ENCODE measurements at places on chromosomes 6 and 20. TPM values are rescaled to one million over a fixed set of nuclear protein-coding genes. Genes with fewer than 3 reads are reported as not detected.
A peak's percentile ranks its signal among the peaks of the same experiment; 100 is the strongest.

The HLA-DOA gene
- not detected for total RNA-seq

The LHFPL5 gene
- total RNA-seq, result 1.7 TPM

The OR2B6 gene
- 1.5 TPM for total RNA-seq

The TAAR6 gene
- total RNA-seq, result not detected

The ELOVL2 gene
- 0.41 TPM for total RNA-seq

The SLC26A8 gene
- not detected for total RNA-seq

The ARMC12 gene
- 0.57 TPM for total RNA-seq

The ENPP4 gene
- 6.2 TPM for total RNA-seq

The HTR1E gene
- not detected for total RNA-seq

The BANF2 gene
- not detected for total RNA-seq

The BCKDHB gene
- 29.7 TPM for total RNA-seq

The MCM8 gene
- 22.4 TPM for total RNA-seq

The NDUFAF4 gene
- 32.1 TPM for total RNA-seq

The PRL gene
- not detected for total RNA-seq

The MATN4 gene
- total RNA-seq, result 0.33 TPM

The KHDC1L gene
- not detected for total RNA-seq

The SEL1L2 gene
- not detected for total RNA-seq

The GPX6 gene
- not detected for total RNA-seq

GRCh38 chr6:33995309-33996119, 150.4 kb downstream of the GRM4 start:
- DNase-seq, result no peak

DNA sequence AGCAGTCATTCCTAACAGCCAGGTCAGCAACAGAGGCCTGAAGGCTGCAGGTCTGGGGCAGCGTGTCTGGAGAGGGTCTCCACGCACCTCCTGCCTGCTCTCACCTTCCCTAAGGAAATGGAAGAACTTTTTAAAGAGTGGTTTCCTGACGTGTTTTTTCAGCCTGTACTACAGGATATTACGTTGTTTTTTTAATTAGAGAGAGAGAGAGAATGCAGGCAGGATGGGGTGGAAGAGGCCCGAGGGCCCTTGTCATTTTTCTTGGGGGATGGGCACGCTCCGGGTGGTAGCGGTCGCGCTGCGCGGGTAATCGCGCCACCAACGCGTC, 2.1 kb downstream of the DLL1 start:
- no peak for DNase-seq

DNA sequence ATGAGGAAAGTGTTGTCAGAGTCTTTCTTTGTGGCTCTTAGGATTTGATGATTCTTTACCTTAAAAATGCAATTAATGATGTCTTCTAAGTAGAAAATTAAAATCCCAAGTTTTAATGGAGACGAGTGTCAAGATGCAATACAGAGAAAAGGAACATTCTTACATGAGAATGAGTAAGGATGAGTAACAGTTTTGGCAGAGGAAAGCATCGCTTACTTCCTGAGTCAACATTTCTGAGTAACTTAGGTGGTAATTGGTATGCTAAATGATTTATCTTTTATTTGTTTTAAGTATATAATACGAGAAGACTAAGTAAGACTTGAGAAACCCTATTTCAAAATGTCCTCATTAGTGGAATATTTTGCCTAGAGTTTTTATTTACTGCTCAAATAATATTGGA, 101.3 kb downstream of the RTN4IP1 start:
- DNase-seq, result no peak

DNA sequence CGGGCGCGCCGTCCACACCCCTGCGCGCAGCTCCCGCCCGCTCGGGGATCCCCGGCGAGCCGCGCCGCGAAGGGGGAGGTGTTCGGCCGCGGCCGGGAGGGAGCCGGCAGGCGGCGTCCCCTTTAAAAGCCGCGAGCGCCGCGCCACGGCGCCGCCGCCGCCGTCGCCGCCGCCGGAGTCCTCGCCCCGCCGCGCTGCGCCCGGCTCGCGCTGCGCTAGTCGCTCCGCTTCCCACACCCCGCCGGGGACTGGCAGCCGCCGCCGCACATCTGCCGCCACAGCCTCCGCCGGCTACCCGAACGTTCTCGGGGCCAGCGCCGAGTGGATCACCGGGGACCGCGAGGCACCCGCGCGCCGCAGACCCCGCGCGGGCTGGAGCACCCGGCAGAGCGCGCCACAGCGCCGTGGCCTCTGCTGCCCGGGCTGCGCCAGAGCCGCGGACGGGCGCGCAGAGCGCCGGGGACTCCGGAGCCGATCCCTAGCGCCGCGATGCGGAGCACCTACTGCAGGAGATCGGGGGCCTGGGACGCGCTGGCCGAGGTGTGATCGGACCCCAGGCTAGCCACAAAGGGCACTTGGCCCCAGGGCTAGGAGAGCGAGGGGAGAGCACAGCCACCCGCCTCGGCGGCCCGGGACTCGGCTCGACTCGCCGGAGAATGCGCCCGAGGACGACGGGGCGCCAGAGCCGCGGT, at the start of gene BMP2:
TSS of gene BMP2 (plus strand) at position 151 of the 692 bp plus-strand sequence. CDS start 2,441 bp downstream, outside the sequence.
- no peak for DNase-seq

- no peak for DNase-seq
Observed at GRCh38 chr20:31551163-31552081, 37.2 kb downstream of the HM13 start.

DNA sequence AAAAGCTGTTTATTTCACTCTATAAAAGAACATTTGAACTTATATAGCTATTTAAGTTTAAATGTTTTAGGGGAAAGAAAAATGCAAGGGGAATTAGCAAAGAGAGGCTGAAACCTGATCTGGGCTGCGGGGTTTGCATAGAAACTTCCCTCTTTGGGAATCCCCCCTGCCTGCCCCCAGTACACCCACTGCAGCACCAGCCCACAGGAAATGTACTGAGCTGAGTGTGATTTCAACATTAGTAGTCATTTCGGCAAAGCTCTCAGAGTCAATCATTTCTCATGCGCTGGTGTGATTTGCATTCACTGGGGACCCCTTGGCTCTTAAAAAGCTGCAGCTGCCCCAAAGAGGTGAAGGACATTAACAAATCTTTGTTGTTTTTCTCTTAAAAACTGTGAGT, 859.4 kb downstream of the MAFB start:
- DNase-seq, result no peak

GRCh38 chr6:56019973-56020372, 144.6 kb upstream of the BMP5 start:
- no peak for DNase-seq

DNA sequence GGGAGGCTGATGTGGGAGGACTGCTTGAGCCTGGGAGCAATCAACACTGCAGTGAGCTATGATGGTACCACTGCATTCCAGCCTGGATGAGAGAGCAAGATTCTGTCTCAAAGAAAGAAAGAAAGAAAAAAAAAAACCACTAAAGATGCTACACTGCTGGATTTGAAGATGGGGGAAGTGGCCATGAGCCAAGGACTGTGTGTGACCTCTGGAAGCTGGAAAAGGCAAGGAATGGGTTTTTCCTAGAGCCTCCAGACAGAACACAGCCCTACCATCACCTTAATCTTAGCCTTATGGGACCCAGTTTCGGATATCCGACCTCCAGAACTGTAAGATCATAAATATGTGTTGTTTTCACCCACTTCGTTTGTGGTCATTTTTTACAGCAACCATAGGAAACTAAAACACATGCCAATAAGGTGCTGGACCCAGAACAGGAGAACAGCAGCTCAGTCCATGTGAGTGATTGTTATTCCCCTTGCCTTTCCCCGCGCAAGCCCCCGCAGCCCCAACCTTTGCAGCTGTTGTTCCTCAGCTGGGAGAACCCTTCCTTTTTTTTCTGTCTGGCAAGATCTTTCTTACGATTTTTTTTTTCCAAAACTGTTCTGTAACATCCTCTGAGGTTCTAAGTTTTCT, 11.1 kb upstream of the VAPB start:
- DNase-seq, result no peak

DNA sequence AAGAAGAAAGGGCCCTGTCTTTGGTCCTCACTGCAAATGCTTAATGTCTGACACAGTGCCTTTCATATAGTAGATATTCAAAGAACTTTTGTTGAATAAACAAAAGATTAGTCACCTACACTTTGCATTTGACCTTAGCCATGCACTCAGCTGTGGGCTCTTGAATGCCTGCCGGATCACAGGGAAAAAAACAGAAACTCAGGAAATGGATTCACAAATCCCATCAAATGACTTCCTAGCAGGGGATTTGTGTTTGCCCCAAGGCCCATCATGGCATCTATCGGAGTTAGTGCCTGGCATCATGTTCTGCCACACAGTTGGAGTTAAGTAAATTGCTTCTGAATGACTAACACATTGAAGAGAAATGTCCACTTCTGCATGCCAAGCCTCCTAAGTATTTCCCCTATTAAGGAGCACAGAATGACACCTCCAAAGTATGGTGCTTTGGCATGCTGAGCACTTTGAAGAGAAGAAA, 72.3 kb upstream of the DST start:
- DNase-seq, result peak; percentile 74

GRCh38 chr6:23245572-23245971, 676.2 kb downstream of the HDGFL1 start:
- no peak for DNase-seq

GRCh38 chr6:54719633-54720032, 126.9 kb upstream of the FAM83B start:
- DNase-seq, result no peak

DNA sequence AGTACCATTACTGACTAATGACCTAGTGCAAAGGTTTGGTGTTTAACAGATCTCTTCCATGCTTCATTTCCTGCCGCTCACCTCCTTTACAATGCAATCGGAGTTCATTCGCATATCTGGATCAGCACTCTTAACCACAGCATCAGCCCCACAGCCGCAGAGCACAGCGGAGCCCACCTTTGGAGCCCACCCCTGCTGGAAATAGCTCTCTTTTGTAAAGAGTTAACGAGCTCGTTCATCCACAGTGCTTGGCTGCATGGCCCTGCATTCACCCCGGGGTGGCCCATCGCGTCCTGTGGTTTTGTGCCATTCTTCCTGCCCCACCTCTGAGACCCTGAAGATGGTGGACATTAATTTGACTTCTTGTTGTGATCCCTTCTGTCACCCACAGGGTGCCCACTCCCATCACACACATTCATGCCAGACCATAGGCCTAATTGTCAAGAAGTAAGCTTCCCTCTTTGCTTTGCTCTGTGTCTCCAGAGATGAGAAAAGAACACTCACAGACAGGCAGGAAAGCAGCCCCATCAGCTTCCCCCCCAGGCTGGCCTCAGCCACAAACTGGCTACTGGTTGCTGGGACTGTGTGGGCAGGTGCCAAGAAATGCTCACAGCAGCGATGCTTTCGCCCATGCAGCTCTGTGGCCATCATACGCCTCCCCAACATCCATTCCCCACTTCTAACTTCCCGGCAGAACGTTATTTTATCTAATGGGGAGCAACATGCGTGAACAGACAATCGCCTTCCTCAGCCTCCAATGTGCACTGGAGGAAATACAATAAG, 167.0 kb downstream of the LRFN2 start:
- DNase-seq, result no peak

DNA sequence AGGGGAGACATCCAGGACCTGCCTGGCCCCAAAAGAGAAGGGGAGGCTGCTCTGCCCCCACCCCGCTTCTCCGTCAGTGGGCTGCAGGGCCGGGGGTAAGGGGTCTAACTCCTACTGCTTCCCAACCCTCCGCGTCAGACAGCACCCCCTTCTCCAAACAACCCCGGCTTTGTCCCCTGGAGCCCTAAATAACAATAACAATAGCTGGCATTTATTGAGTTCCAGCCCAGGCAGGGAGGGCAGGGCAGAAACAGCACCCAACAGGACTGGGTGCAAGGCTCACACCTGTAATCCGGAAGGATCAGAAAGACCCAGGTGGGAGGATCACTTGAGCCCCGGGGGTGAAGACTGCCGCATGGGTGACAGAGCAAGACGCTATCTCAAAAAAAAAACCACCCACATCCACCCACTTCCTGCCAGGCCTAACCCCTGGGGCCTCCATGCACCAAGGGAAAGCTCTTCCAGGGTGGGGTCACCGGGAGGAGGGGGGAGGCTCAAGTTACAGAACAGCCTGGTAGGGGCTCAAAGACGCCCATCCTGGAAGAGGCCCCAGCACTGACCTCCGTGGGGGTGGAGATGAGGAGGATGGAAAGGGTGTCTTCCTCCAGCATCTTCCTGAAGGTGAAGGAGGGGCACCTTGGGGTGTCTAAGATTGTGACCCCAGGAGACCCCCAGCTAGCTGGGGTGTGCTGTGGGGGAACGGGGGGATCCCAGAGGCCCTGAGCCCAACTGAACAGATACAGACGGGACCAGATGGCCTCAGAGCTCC, 1.3 kb upstream of the FNDC11 start:
- DNase-seq, result peak; percentile 75

DNA sequence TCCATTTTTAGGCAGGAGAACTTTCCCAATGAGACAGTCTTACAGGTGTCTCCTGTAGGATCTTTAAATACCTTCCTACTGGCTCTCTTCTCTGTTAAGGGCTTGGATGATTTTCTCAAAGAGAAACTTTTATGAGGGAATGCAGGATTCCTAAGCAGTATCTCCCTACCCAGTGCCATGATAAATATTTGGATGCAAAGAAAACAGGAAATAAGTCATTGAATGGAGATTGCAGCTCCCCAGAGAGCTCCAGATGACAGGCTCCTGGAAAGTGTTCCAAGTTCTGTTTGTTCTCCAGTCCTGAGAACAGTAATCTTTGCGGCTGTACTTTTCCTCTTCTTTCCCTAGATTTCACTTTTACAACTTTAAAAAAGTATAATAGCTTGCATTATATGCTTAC, 2.4 kb upstream of the SCGN start:
- DNase-seq, result no peak

- no peak for DNase-seq
Observed at GRCh38 chr20:57934007-57934805, 224.4 kb upstream of the PMEPA1 start.

- DNase-seq, result no peak
Observed at GRCh38 chr20:9022376-9022775, 46.5 kb upstream of the PLCB4 start.

All from PC-9 (cell line).